ENCODE measurements at places on chromosomes 12 and 14.

DNA sequence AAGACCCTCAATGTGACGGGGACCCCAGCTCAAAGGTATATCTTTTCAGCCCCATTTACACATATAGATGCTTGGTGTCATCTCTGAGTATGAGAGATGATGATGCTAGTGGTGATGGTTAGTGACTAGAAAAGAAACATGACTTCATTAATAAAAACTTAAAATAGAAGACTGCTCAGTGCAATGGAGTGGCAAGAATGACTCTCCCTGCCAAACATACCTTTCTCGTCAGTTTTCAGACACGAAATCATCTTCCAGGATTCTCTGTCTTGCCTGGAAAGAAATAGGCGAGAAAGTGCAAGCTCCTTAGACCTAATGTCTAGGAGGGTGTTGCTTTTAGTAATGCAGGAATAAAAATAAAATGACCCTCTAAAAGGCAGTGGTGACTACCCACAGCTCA lies 71.7 kb downstream of the TPH2 start:
- DNase-seq: peak; percentile 81

DNA sequence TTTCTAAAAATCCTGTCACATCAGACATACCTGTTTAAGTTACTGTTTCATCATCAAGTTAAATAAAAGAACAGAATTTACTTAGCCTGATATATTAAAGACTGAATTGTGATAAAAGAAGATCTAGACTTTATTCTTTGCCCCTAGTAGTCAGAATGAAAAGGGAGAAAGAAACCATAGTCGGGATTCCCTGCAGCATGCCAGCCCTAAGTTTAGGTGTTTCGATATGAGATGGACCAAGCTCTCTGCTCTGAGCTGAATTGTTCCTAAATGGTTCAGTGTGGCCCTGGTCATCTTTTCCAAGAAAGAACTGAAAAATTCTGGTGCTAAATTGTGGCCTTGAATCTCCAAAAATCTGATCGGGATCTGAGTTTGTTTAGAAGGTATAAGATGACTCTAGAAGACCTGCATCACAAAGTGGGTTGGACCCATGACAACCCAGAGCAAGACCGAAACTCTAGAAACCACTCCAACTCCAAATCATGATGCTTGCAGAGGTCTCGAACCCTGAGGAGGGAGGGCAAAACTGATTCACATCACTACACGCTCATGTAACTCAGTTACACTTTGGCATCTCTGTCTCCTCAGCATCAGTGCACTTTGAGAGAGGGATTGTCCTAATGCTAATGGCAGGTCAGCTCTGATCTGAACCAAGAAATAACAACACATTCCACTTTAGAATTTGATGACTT lies 15.7 kb downstream of the PTGER2 start:
- no peak for DNase-seq

DNA sequence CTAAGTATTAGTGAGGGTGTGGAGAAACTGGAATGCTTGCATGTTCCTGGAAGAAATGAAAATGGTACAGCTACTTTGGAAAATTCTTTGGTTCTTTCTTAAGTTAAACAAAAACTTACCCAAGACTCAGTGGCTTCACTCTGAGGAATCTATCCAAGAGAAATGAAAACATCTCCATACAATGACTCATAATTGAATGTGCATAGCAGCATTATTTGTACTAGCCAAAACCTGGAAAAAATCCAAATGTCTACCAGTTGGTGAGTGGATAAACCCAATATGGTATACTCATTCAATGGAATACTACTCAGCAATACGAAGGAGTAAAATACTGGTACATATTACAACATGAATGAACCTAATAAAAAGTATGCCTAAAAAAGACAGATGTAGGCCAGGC lies 18.0 kb upstream of the CRACR2A start:
- DNase-seq: peak; percentile 64

DNA sequence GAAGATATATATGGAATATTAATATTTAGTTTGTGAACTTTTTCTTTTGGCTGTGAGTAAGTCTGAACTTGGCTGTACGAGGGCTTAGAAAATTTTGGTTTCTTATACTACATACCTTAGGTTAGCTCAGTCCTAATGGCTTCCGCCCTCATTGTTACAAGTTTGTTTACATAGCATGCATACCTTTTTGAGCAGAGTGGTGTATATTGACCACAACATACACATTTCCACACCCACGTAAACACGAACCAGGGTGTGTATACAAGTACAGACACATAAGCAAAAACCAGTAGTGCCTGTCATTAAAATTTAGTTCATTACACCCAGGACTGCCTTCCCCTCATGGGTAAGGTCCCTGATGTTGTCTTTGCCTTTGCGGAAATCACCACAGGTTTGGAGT lies 230.2 kb upstream of the RGS6 start:
- DNase-seq: peak; percentile 83

DNA sequence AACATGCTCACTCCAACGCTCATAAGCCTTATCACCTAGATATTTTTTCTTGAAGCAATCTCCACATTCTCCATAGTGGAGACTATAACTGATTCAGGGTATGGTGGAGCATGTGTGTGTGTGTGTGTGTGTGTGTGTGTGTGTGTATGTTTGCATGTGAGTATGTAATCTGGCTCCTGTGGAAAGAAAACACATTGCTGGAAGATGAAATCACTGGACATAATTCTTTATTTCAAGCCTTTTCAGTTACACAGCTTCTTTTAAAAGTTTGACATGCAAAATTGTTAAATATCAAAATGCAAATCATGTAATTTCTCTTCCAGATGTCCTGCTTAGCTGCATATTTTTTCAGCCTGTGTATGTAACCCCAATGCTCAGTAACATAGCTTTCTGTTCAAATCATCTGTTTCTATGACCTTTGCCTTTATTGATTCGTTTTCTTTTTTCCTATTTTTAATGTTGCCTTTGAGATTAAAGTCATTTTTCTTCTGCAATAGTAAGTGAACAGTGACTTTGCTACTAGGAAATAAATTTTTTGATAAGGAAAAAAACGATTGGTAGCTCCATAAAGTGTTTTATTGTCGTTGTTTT lies 80.5 kb upstream of the BTG1 start:
- peak; percentile 35 for DNase-seq

- no peak for DNase-seq
Observed at GRCh38 chr14:58762629-58763028, 124.9 kb downstream of the DACT1 start.

DNA sequence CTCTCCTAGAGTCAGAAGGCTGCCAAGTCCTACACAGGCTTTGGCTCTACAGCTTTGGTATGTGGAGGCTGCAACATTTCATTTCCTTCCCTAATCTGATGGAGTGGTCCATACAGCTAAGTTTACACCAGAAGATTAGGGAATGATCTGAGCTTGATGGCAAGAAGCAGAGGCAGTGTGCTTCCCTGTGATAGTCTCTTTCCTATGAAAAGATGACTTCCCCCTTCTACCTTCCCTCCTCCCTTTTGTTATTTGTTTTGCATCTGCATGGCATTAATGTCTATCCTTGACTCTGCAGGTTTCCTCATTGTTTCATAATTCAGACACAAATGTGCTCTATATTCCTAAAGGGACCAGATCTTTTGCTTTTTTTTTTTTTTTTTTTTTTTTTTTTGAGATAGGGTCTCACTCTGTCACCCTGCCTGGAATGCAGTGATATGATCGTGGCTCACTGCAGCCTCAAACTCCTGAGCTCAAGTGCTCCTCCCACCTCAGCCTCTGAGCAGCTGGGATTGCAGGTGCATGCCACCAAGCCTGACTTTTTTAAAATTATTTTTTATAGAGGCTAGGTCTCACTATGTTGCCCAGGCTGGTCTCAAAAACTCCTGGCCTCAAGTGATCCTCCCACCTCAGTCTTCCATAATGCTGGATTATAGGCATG lies 76.3 kb downstream of the GRIP1 start:
- DNase-seq: no peak

Data from fibroblast of lung (primary cell).